Stromal cell of bone marrow (primary cell): ENCODE measurements at places on chromosomes 16 and 17.

DNA sequence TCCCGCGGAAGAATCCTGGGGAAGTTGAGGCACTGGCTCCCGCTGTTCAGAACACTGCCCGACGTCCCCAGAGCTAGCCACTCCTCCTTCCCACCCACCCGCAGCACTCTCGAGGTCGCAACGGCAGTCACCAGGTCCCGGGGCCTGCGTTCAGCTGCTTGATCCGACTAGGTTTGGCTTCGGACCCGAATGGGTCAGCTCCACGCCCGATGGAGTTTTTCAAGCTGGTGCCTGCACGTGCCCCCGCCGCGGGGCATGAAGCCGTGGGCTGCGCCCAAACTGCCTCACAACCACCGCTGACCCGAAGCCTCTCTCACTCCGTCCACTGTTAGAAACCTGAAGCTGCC, 12.4 kb upstream of the ODF4 start:
- no peak for DNase-seq

- DNase-seq = no peak
Measured at GRCh38 chr16:47073223-47074155, 70.3 kb downstream of the NETO2 start.

DNA sequence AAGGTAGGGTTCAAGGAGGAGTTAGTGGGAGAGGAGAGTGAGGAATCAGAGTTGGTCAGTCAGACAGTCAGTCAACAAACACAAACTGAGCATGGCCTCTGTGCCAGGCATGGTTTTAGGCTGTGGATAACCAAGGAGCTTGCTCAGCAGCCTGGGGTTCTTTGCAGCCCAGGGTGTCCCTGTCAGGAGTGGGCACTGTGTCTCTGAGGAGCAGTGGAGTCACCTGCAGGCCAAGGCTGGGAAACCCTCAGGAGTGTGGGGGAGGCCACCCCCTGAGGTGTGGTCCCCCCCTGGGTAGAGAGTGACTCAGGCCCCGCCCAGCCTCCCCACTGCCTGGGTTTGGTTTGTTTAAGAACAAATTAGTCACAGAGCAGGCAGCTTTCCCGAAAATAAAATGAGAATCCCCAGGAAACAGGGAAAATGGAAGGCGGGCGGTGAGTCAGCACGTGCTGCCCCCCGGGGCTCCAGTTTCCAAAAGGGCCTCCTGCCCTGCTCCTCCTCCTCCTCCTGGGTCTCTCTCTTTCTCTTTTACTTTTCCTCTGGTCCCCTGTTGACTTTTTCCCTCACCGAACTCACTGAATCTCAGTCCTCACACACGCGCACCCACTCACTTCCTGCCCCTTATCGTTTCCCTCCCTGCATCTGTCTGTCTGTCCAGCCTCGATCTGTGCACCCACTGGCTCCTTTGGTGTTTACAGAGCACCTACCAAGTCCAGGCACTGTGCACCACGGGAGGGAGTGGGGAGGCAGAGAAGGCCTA, 44.3 kb downstream of the SOCS3 start:
- peak; percentile 98 for DNase-seq

DNA sequence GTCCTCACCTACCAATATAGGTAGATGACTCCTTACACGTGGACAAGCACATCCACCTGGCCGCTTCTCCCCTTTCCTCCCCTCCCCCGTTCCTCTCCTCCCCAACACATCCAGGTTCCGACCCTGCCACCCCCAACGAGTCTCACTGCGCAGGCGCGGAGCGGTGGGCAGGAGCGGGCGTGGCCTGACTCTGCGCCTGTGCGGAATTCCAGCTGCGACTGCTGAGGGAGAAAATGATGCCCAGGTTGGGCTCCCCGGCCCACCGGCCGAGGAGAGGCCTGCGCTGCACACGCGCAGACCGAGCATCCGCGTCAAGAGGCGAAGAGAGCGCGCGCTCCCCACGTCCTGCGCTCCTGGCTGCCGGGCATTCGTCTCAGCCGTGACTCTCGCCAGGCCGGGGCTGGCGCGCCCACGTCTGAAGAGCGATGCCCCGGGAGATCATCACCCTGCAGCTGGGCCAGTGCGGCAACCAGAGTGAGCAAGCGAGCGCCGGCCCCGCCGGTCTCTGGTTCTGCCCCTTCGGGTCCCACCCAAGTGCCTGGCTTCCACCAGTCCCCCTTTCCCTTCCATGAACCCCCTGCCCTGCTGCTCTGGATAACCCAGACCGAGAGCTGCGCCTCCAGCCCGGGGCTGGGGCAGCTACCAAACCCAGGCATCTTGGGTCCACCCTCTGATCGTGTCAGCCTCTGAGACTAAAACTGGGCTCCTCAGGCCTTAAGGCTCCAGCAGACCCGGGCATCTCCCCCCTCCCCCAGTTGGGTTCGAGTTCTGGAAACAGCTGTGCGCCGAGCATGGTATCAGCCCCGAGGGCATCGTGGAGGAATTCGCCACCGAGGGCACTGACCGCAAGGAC, at the start of gene TUBG2:
Gene TUBG2, plus strand, starts transcription at position 206 of the 853 bp plus-strand sequence. Its CDS starts 220 bp downstream, at position 426.
- DNase-seq = peak; percentile 75

- DNase-seq = no peak
Measured at GRCh38 chr16:61617219-61617783, 418.9 kb downstream of the CDH8 start.

DNA sequence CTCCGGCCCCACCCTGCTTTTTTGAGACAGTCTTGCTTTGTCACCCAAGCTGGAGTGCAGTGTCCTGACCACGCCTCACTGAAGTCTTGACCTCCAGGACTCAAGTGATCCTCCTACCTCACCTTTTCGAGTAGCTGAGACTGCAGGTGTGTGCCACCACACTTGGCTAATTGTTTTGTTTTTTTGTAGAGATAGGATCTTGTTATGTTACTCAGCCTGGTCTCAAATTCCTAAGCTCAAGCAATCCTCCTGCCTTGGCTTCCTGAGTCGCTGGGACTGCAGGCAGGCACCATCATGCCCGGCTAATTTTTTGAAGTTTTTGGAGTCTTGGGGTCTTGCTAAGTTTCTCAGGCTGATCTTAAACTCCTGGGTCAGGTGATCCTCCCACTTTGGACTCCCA, 206.7 kb downstream of the SHISA9 start:
- no peak for DNase-seq

DNA sequence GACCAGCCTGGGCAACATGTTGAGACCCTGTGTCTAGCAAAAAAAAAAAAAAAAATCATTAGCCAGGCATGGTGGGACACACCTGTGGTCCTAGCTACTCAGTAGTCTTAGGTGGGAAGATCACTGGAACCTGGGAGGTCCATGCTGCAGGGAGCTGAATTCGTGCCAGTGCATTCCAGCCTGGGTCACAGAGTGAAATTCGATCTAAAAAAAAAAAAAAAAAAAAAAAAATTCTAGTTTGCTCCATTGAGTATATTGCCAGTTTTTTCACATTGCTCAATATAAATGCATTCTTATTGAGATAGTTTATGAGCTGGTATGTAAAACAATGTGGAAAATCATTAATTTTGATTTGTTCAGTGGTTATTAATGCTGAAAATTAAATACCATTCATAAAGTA, 52.0 kb downstream of the ABHD15 start:
- DNase-seq = no peak
